ENCODE measurements at places on chromosomes 13 and 19.

GRCh38 chr13:49374585-49375290 is 69.1 kb downstream of the CAB39L start:
- DNase-seq: no peak

DNA sequence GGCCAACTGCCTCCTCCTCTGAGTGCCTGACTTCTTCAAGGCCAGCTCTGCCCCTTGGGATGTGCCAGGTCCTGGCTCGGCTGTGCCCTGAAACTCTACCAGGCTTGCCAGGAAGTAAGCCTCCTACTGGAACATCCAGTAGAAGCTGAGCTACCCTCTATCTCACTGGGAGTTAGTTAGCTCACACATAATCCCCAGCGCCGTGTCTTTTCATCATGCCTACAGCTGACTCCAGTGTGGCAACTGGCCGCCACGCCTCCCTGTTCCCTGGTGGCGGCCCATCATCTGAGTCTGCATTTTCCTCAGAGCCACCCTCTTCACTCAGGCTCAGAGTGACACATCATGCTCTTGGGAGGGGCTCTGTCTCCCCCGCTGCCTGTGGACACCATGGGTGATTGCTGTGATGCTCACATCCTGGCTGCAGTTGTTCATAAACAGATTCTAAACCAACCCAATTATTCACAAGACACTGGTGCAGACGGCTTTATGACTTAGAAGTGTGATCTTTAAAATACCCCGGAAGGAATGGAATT is 131.9 kb upstream of the IRS2 start:
- DNase-seq: no peak

DNA sequence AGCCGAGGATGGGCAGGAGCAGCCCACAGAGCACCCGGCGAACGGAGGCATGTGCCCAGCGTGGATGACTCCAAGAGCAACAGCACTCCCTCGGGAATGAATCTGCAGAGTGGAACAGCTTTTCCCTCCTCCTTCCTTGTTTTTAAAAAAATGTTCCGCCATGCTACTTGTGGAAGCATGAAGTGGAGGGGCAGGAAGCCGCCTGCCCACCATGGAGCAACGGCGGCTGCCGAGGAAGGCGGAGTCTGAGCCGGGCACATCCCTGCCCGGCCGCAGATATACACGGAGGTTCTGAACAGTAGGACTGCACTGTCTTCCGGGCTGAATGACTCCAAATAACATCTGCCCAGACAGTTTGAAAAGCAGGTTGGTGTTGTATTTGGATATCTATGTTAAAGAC is 65.2 kb downstream of the SOX1 start:
- peak; percentile 28 for DNase-seq

DNA sequence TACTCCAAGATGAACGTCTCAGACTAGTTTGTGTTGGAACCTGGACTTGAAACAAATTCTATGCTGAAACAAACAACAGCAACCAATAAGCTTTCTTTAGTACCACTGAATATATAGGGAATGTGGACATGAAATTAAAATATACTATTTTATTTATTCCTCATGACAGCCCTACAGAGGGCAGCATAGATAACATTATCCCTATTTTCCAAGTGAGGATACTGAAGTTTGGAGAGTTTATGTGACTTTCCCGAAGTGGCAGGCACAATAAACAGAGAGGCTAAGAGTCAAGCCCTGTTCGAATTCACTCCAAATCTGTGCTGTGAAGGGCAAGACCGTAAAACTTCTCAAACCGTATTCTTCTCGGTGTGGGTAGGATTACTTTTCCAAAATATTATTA is 509.9 kb upstream of the GPC6 start:
- no peak for DNase-seq

All from NCI-H1092 (cell line).